Mesothelial cell of epicardium (in vitro differentiated cells): ENCODE measurements at places on chromosomes 6 and 20. TPM values are rescaled to one million over a fixed set of nuclear protein-coding genes. Genes with fewer than 3 reads are reported as not detected.

GRCh38 chr6:170008294-170008785 lies 256.9 kb downstream of the ERMARD start:
- H3K4me1 ChIP-seq, result peaks cover 13% of the 10 kb centered on the region
- H3K27ac ChIP-seq, result no peak overlapping the region
- no peak overlapping the region for H3K4me3 ChIP-seq

DNA sequence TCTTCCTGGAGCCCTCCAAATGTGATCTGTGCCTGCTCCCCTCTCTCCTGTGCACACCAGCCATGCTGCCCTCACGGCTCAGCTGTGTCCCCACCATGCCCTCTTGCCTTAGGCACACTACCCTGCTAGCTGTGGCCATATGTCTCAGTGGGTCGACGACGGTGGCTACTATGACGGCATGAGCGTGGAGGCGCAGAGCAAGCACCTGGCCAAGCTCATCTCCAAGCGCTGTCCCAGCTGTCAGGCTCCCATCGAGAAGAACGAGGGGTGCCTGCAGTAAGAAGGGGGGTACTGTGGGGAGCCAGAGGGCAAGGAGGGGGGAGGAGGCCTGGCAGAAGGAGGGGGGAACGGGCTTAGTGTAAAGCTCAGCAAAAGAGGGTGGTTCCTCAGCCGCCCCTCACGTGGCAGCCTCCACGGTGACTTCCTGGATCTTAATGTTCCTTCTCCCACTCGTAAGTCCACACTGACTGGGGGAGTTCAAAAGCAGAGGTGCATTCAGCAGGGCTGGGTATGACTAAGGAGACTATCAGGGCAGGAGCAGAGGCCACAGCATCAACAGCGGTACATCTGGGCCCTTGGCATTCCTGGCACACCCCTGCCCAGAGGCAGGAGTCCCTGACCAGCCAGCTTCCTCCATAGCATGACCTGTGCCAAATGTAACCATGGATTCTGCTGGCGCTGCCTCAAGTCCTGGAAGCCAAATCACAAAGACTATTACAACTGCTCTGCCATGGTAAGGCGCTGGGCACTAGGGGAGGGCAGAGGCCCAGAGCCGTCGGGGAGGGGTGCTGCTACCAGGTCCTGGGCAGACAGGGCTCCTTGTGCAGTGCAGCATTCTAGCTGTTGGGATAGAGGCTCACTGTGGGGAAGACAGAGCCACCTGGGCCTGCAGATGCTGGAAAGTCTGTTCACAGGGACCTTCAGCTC lies 8.0 kb downstream of the DNPH1 start:
- H3K4me3 ChIP-seq, result no peak overlapping the region
- no peaks in the 10 kb centered on the region for H3K27me3 ChIP-seq
- H3K4me1 ChIP-seq, result no peaks in the 10 kb centered on the region
- H3K27ac ChIP-seq, result no peak overlapping the region

GRCh38 chr20:50138120-50138478 lies 15.4 kb downstream of the PEDS1 start:
- peaks cover 29% of the 10 kb centered on the region for H3K36me3 ChIP-seq
- H3K27me3 ChIP-seq, result no peaks in the 10 kb centered on the region
- H3K27ac ChIP-seq, result no peak overlapping the region
- no peak overlapping the region for H3K4me3 ChIP-seq
- no peaks in the 10 kb centered on the region for H3K4me1 ChIP-seq

The DUSP15 gene
- total RNA-seq, result 8.4 to 10.4 TPM (median 8.5 TPM) in 3 replicates

The GNMT gene
- 1.2 to 1.7 TPM (median 1.4 TPM) in 3 replicates for total RNA-seq

The PAK5 gene
- 0.36 to 0.54 TPM (median 0.42 TPM) in 3 replicates for total RNA-seq

The ARFGEF3 gene
- 6.1 to 6.3 TPM (median 6.1 TPM) in 3 replicates for total RNA-seq

The HDGFL1 gene
- 0.09 to 0.14 TPM (median 0.11 TPM) in 3 replicates for total RNA-seq
